SK-MEL-5 (cell line): ENCODE measurements at places on chromosomes 7 and 10. TPM values are rescaled to one million over a fixed set of nuclear protein-coding genes. Genes with fewer than 3 reads are reported as not detected.

DNA sequence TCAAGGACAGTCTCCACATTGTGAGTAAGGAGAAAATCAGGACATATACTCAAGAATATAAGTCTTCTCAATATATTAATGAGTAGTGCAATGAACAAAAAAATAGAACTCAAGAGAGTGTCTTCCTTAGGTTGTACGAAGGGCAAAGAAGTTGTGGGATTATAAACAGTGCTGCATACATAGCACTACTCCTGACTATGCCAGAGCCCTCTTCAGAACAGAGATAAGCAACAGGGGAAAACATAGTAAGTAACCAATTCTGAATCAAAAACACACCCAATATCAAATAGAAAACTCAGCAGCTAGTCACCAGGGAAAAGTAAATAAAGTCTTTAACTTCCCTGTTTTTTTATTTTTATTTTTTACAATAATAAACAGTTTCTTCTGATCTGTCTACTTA is 10.6 kb downstream of the ARHGAP21 start:
- no peak for DNase-seq

- peak; percentile 12 for DNase-seq
These were observed 335.2 kb upstream of the C7orf33 start for GRCh38 chr7:148255333-148255732.

DNA sequence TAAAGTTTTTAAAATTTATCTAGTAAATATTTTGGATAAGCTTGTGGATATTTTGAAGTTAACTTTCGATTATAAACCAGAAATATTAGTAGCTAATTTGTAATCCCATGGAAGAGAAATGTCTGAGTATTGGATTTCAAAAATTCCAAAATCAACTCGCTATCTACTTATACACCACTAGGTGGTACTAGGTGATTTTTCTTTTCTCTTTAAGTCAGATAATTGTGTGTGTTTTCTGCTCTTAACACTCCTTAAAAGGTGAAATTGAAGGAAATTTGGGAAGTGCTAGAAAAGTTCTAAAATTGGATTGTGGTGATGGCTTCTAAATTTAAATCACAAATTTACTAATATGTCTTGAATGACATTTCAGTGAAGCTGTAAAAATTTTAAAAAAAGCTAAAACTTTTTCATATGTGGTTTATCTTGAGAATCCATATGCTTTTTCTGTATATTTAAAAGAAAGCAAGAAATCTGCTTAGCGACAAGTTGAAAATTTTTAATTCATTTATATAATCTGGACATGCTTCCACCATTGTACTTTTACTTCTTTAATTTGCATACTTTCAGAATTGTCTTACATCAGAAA is 90.2 kb downstream of the IPMK start:
- peak; percentile 51 for DNase-seq

- DNase-seq = no peak
These were observed 72.9 kb upstream of the PODXL start for GRCh38 chr7:131629217-131629882.

GRCh38 chr7:16846601-16847165 is 35.1 kb downstream of the AGR3 start:
- no peak for DNase-seq

DNA sequence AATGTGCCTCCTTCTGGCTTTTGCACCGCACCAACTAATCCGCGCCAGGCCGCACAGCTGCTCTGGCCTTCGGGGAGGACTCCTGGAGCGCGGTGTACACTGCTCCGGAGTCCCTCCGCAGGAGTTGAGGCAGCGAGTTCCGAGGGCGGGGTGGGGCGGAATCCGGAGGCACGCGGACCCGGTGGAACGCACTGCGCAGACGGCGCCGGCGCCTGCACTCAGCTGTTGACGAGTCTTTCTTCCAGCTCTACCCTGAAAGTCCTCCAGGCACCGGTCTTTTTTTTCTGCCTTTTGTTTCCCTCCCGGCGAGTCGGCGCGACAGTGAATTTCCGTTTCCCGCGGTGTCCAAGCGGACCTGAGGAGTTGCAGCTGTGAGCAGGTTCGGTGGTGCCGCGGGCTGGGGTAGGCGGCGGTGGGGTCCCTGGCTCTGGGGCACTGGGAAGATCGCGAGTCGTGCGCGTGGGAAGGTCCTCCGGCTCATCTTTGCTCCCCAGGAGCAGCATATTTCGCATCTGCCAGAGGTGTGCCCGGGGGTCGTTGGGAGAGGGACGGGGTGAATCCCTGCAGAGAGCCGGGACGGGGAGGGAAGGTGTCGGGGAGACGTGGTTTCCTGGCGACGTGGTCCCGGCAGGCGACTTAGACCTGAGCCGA is 44.1 kb downstream of the SFTPD start:
- peak; percentile 45 for DNase-seq

GRCh38 chr10:79024720-79025198 is 44.0 kb upstream of the ZMIZ1 start:
- DNase-seq = no peak

GRCh38 chr7:27424231-27424630 is 181.6 kb downstream of the EVX1 start:
- DNase-seq = no peak

DNA sequence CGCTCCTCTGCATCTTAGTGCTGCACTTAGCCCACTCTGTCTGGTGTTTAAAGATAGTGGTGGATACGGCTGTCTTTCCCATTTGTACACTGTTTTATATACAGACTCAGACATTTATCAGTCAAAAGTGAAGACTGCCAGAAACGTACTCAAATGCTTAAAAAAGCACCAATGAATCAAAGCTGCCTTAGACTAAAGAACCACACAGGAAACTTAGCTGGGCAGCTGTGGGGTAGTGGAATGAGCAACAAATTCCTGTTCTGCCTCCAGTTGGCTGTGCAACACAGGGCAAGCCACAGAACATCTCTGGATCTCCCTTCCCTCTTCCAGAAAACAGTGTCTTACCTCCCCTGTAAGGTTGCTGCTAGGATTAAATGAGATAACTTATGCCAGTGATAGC is 76.0 kb downstream of the ATXN7L1 start:
- no peak for DNase-seq

GRCh38 chr7:80374321-80374720 is 137.5 kb downstream of the GNAT3 start:
- no peak for DNase-seq

DNA sequence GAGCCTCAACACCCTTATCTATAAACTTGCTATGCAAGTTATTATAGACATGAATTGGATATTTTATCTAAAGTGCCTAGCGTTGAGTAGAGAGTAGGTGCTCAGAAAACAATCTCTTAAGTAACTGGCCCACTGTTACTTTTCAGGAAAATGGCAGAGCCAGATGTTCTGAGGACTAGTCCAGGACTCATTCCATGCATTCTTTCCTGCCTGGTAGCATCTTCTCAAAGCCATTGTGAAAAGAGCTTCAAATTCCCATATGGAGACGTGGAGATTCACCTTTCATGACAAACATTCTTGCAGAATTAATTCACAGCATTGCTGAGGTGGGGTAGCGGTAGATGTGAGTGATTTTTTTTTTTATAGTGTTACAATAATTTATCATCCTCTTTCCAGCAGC is 35.9 kb upstream of the ITPRID1 start:
- no peak for DNase-seq

DNA sequence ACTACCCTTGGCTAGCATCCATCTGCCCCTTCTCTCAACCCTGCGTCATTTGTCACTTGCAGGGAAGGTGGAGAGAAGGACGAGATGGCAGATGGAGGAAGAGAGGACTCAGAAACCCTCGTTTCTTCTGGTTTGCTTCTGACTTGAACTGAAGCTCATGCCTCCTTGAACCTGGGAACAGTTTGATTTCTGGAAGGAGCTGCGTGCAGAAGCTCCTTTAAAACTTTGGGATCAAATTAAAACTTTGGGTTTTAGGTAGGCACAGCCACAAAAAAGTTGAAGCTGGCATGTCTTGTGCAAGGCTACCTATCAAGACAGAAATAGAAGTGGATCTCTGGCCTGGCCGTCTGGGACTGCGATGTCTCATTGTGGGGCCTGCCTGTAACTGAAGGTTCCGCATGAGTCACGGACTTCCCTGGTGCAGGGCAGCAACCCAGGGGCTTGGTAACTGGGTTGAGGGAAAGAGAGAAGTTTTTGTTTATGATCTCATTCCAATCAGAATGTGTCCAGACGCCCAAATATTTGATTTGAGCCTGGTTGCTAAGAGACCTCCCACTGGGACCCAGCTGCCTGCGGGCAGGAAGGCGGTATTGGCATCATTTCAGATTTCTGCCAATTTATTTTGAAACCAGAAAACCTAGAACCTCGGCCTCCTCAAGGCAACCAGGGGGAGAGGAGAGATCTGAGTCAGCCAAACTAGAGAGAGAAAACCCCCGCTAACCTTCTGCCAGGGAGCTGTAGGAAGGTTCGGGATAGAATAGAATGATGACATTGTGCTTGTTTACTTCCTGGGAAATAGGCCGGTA is 15.8 kb upstream of the CAMK1D start:
- DNase-seq = peak; percentile 56

GRCh38 chr10:22367471-22367870 is 22.2 kb downstream of the SPAG6 start:
- no peak for DNase-seq

DNA sequence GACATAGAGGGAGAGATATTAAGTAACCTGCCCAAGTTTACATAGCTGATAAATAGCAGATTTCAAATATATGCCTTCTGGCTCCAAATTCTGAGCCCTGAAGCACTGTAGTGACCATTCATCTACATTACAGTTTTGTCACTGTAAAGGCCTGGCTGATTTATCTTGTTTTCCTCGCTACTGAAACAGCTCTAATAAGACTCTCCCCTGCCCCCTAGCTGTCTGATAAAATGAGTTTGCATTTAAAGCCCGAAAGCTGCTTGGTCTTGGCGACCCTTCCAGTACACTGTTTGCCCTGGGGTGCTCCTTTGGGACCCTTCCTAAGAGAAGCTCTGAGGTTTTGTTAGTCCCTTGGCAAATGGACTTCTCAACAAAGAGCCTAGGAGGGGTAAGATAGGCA is 59.7 kb upstream of the RAB11FIP2 start:
- peak; percentile 48 for DNase-seq

- no peak for DNase-seq
These were observed 457.4 kb downstream of the TCERG1L start for GRCh38 chr10:130854151-130854550.

DNA sequence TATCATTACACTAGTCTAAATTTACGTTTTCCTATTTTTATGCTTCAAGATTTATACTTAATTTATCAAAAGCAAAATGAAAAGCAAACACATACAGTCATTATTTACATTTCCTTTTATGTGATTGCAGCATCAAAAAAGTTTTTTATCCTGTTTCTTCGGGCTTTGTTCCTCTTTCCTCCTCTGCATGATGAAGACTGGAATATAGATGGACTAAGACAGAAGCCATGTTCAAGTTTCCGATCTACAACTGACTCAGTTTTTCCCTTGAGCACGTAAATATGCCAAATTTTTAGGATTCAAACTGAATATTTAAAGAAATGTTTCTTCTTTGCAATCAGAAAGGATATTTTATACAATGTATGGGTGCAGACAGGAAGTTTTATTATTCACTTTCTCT is 273.5 kb upstream of the DGKB start:
- no peak for DNase-seq

DNA sequence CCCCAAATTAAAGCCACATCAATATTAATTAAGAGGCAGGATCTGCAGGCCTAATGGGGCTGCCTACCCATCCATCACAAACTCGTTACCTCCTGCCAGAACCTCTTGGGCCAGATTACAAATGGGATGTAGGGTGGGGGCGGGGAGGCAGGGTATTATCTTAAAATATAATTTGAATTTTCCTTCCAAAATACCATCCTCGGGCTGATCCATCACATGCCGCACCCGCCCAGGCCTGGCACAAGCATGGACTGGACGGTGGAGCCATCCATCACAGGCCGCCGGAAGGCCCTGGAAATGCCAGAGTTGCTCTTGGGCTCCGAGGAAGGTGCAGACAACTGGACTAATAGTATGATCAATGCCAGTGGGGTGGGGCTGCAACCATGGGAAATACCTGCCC is 212.8 kb downstream of the GRID1 start:
- DNase-seq = no peak

DNA sequence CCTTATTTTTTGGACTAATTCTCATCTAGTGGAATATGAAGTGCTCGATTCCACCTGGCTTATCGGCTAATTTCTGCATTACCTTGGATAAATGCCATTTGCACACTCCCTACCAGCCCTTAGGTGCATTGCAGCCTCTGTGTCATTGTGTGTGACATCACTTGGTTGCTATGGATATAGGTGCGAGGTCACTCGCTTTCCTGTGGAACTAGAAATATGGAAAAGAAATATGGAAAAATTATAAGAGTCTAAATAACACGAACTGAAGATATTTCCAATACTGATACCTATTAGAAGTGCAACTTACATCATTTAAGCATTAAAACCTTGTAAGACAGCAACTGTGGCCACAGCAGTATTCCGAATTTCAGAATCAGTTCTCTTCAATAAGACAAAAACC is 2.0 kb downstream of the YWHAG start:
- peak; percentile 53 for DNase-seq

GRCh38 chr7:35355199-35355598 is 101.3 kb upstream of the TBX20 start:
- DNase-seq = no peak

- no peak for DNase-seq
These were observed 11.0 kb upstream of the RSBN1L start for GRCh38 chr7:77685233-77685632.

Gene KEL
- 2.2 TPM in 1 of 2 replicates, not detected in the other for total RNA-seq

Gene GSTO2
- total RNA-seq = 0.90 and 1.2 TPM in 2 replicates

Gene STEAP1
- 20.3 and 20.7 TPM in 2 replicates for total RNA-seq

Gene PAPSS2
- total RNA-seq = 69.3 and 71.8 TPM in 2 replicates

Gene PRRT4
- total RNA-seq = 0.37 and 0.85 TPM in 2 replicates

Gene IFIT1B
- total RNA-seq = not detected in 2 replicates

Gene MMP21
- not detected in 2 replicates for total RNA-seq
